ENCODE measurements at places on chromosomes 4 and X.

DNA sequence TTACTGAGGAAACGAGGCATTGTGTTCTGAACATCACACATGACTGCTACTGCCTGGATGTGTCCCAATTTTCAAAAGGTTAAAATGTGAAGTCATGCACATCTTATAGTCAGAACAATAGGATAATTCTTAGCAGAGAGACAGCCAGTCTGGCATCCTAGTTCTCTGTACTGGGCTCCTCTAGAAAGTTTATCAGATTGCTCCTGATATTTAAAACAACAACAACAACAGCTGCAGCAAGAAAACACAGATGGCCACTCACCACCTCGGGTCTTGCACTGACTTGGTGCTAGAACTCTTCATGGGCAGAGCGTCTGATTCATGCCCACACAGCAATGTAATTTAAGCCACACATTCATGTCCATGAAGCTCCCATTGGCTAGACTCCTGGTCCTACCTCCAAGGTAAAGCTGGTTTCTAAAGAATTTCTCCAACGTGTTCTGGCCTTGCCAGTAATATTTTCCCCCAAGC lies 33.3 kb upstream of the SLC2A9 start:
- peak; percentile 75 for DNase-seq

DNA sequence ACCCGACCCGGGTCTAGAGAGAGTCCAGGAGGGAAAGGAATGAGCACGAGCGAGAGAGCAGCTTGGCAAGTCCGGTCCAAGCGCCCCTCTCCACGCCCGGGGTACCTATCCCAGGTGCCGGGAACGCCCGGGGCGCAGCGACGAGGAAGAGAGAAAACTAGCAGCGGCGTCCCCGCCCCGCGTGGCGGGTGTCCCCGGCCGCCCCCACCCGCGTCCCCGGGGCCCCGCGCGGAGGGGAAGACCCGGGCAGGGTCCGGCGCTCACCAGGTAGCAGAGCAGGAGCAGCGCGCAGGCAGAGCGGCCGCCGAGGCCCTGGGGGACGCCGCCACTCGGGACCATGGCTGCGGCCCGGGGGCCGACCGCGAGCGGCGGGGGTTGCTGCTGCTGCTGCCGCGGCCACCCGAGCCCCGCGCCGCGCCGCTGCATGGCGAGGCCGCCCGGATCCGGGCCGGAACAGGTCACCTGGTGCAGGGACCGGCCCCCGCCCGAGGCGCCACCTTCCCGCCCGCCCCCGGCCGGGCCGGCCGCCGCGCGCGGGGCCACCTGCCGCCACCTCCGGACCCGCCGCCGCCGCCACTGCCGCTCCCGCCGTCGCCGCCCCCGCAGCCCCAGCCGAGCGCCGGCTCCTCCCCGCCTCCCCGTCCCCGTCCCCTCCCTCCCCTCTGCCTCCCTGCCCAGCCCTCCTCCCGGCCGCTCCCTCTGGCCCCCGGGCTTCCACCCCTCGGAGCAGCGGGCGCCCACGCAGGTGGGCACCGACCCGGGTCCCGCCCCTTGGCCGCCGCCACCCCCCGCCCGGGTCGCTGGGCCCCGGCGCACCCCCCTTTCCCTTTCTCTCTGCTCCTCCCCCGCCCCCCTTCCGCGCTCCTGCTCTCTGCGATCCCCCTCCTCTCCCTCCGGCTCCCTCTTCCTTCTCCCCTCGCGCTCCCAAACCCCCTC lies at the start of gene SEL1L3:
Gene SEL1L3, minus strand, starts transcription at position 578 of the 936 bp plus-strand sequence. Its CDS starts 152 bp downstream, at position 426.
- DNase-seq: no peak

GRCh38 chrX:103220511-103221323 lies 5.8 kb downstream of the BEX4 start:
- no peak for DNase-seq

DNA sequence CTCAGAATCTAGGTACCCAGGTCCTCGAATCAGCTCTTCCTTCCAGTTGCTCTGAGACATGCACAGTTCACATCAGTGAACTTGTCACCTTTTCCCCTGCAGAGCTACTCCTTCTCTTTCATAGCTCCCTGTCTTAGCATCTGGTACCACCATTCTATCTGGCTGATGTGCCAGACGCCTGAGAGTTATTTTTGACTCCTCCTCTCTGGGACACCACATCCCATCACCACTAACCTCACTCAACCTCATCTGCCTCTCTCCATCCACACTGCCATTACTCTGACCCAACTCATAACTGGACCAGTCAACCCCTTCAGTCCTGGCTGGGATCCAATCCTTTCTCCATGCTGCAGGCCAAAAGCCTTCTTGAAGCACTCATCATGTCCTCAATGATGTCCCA lies 44.5 kb downstream of the SLC2A9 start:
- no peak for DNase-seq

GRCh38 chr4:94267037-94267436 lies 59.4 kb downstream of the SMARCAD1 start:
- DNase-seq: no peak

DNA sequence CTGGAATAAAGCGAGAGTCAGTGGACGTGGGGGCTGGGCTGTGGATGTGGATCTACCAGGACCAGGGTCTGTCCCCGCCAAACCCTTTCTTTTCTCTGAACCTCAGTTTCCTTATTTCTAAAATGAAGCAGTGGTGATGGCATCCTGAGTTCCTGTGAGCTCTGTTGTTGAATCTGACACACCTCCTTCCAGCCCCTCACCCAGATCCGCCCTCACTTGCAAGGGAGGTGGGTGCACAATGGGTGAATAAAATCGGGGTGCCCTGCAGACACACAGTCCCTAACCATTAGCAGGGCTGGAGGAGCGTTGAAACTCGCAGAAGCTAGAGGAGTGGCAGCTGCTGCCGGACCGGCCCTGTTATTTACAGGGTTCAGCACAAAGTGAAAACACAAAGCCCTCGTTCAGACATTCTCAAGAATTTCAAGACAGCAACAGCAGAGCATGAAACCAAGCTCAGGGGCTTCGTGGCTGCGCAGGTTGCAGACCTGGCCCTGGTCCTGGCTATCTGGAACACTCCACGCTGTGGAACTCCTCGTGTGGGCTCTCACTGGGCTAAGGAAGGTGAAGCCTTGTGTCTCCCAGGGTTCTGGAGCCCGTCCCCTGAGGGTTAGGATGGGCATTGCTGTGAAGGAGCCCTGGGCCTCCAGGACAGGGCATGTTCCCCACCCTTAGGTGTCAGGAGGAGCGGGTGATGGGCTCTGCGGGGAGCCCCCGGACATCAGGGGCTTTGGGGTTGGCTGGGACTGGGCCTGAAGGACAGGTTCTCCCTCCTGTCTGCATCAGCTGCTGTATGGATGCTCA lies 42.9 kb downstream of the PSAPL1 start:
- DNase-seq: no peak

GRCh38 chr4:81682492-81682891 lies 210.8 kb upstream of the RASGEF1B start:
- DNase-seq: no peak

DNA sequence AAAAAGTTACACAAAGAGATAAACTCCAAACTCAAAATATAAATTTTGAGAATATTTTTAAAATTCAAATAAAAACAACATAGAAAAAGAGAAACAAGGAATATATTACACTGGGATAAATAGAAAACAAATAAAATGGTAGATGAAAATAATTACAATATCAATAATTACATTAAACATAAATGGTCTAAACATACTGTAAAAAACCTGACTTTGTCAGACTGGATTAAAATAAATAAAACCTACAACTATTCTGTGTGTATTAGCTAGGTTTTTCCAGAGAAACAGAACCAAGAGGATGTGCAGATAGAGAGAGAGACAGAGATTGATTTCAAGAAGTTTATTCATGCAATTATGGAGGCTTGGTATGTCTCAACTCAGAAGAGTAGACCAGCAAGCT lies 126.5 kb downstream of the LRBA start:
- no peak for DNase-seq
